Activated T-cell treated with anti-CD3 and anti-CD28 coated beads, Interleukin-2, amount 50 U/mL, for 1 hour (primary cell): ENCODE measurements at places on chromosomes 1 and 21.

GRCh38 chr1:185578293-185578692 lies 155.9 kb upstream of the HMCN1 start:
- DNase-seq: no peak

DNA sequence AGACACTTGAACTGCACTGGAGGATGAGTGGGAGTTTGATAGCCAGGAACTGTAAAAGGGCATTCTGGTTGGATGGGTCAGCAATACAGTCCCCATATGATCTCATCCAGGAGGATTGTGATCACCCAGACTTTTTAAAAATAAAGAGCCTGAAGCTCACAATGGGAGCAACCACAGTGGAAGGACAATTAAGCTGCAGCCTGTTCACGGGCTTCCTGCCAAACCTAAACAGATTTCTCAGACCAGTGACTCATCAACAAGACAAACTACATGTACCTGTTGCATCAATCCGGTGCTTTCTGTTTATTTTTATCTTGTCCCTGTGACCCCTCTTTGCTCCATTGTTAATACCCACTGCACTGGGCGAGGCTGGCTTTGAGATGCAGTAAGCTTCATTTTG lies 52.3 kb downstream of the PAPPA2 start:
- DNase-seq: no peak

- DNase-seq: peak; percentile 26
Measured at GRCh38 chr21:32886339-32886738, 114.8 kb upstream of the PAXBP1 start.

- no peak for DNase-seq
Measured at GRCh38 chr21:36765229-36765628, 66.3 kb downstream of the SIM2 start.

DNA sequence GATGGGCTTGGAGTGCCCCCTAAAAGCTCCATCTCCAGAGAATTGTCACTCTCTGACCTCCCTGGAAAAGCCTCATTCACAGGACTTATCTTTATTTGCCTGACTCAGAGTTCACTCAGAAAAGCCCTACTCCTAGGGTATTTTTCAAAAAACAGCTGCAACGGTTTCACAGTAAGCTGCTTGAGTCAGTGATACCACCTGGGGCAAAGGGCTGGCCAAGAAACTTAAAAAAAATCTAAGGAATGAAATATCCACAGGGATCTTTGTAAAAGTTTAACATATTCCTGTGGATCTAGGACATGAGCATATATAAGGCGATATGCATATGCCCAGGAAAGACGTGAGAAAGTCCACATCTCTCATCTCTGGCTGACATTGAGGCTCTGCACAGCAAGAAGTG lies 33.8 kb upstream of the TSPAN2 start:
- no peak for DNase-seq

- DNase-seq: no peak
Measured at GRCh38 chr1:80367058-80367457, 1360.5 kb upstream of the ADGRL4 start.

DNA sequence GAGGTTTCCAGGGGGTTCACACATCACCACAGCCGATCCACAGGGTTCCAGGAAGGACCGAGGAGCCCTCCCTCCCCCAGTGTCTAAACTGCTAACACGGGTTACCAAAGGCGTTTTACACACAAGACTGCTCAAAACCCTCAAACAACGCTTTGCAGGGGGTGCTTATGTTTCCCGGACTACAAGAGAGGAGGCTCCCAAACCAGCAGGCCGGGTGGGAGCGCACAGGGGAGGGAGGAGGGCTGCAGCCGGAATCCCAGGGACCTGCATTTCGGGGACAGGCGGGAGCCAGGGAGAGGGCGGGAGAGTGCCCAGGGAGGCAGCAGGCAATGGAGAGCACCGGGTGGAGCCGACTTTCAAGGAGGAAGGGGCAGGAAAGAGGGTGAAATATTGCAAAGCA lies 50.8 kb downstream of the ACBD3 start:
- no peak for DNase-seq

DNA sequence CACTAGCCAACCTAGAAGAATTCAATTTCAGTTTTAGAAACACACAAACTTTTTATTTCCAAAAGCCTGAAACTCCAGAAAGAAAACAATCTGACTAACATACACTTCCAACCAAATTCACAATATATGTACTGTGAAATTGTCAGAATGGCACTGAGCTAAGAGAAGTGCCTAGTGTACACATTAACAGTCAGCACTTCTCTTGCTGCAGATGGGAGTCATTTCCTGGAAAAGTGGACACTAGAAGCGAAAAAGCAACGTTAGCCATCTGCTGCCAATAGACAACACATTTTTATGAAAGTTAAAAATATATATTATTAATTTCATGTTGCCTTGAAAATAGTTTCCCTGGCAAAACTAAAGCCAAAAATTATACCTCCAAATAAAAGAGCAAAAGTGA lies 66.1 kb downstream of the EPS15 start:
- DNase-seq: no peak

DNA sequence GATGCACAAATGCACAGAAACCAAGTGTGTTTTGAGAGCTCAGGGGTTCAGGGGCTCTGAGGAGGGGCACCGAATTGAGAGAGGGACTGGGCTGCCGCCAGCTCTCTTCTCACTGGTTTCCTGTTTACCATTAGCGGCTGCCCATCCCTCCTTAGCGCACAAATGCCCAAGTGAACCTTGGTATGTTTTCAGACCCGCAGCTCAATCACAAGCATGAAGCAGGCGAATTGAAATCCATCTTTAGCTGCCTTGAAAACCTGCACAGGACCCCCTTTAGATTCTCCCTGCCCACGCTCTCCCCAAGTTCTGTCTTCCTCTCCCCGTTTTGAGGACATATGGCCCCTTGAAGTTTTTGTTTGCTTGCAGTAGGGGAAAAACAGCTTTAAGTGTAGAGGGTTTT lies 61.1 kb upstream of the ACOT11 start:
- no peak for DNase-seq
